ENCODE measurements at places on chromosomes 2 and 18.

DNA sequence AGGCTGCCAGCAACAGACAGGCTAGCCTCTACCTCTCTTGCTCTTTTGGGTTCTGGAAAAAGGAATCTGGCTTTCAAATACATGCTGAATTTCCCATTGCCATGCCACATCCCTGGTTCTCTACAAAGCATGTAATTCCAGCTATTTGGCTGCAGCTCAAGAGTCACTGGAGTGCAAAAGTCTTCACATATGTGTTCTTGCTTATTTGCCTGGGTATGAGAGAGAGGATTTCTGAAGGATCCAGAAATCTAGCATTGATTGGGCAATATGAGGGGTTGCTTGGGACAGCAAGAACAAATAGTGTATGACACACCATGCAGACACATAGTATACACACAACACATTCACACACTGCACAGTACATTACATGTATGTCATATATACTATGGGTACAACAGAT, 30.7 kb upstream of the LGALSL start:
- DNase-seq = no peak

DNA sequence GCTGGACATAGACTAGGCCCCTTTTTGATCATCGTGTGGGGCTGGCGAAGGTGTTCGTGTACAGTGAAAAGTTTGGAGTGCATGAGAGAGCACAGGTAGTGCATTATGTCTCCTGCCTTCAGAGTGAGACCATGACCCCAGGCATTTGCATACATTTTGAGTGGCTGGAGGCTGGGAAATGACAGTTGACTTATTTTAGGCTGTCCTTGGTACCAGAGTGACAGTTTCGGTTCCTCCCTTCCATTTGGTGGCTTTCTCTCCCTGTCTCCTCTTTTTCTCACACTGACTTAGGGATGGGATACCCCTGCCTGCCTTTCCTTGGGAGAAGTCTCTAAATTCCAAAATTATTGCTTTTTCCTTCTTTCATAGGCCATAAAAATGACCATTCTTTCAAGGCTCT, 20.1 kb downstream of the SERPINB12 start:
- DNase-seq = no peak

DNA sequence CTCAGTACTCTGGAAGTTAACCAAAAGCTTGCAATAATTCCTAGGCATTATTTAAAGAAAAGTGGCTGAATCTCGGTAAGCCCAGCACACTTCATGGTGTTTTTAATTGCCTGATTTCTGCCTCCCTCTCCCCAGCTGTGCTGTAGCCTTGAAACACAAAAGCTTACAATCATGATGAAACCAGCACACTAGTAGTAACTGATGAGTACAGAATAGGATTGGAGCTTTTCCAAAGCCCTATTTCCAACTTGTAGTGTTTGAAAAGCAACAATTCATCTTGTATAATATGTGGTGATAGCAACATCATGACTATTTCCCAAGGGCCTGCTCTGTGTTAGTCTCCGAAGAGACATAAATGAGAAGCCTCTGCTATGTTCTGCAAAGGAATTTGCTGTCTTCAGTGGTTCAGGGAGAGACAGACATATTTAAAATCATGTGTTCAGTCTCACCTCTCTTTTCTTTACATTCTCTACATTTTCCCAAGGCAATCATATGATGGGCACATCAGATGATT, 1015.0 kb downstream of the BCL11A start:
- DNase-seq = no peak

DNA sequence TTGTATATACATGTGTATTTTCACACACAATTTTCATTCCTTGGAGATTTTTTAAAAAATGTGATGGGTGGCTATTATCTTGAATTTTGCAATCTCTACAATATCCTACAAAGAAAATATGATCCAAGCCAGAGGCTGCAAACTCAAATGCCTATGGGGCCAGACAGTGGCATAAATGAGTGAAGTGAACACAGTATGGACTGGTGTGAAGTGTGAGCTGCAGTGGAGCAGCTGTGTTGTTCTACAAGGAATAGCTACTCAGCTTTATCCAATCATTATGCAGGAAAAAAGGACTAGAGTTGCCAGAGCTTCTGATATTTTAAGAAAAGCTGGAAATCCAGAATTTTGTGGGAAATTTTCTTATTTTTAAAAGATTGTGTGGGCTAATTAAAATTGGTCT, 62.1 kb downstream of the ARHGEF33 start:
- DNase-seq = no peak

DNA sequence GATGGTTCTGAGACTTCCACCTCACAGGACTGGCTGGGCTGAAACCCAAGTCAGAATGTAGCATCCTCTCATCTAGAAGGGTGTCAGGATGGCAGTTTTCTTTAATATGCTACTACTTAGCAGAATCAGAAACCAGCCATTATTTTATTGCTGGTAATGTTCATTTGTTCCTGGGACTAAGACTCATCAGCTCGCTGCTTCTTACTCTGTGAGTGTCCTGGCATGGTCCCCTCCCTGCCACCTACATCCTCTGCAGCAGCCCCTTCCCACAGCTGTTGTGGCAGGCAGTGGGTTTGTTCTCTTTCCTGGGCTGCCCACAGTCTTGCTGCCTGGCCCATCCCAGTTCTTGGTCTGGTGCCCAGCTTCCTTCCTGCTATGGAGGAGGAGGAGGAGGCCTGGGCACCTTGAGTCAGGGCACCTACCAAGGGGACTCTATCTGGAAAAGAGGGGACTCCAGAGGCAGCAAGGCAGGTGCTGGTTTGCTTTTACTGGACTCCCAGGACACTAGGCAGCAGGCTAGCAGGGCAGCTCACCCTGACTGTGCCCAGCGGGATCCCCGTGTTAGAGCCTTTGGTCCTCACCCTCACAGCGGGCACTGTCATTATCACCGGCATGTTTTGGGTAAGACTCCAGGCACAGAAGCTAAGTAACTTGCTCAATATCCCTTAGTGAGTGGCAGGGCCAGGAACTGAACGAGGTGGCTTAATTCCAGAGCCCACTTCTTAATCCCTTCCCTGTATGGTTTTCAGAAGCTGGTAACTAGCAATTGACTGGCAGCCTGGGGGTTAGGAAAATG, 62.1 kb downstream of the LRRFIP1 start:
- DNase-seq = peak; percentile 59

DNA sequence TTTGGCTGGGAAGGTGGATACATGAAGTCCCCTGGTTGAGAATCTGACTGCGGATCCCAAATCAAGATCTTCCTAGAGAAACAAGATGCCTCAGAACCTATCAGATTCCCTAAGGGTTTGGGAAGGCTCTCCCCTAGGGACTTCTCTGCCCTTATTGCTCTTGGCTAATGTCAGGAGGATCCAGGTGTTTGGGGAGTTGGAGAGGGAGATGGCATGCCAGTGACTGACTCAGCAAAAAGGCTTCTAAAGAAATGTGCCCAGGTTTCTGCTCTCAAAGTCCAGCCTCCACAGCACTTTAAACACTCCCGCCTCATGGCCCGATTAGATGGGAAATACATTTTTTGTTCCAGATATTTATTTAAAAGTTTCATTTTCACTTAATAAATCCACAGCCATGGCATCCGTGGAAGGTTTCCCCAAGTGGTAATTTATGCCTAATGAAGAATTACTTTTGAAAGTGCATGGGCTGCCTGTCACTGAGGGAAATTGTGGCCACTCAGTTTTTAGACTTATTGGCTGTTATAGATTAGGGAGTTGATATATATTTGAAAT, 156.4 kb downstream of the OSR1 start:
- no peak for DNase-seq

All from CD4-positive, alpha-beta T cell treated with Interleukin-15 for 4 hours (primary cell).